Amniotic stem cell (primary cell): ENCODE measurements at places on chromosomes 5 and 9.

GRCh38 chr5:43687275-43687674, 84.3 kb downstream of the NNT start:
- DNase-seq = no peak

GRCh38 chr9:128885798-128886197, 3.9 kb downstream of the LRRC8A start:
- no peak for DNase-seq

GRCh38 chr5:39426051-39426745, 1.4 kb upstream of the DAB2 start:
- no peak for DNase-seq

DNA sequence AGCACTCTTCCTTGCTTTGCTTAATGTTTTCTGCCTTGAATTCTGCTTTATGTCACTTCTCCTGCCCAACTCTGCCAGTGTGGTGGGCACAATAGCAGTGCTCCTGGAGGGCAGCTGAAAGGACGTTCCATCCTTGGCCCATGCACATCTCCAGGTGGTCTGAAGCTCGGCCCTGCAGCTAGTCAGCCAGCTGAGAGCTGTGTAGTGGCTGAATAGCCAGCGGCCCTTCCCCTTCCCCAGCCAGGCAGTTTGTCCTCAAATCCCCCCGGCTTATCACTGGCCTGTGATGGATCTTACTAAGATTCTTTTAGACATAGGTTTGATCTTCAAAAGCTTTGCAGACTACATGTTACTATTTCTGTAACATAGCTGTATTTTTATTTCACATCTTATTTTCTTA, 42.7 kb upstream of the ANGPTL2 start:
- DNase-seq = no peak

DNA sequence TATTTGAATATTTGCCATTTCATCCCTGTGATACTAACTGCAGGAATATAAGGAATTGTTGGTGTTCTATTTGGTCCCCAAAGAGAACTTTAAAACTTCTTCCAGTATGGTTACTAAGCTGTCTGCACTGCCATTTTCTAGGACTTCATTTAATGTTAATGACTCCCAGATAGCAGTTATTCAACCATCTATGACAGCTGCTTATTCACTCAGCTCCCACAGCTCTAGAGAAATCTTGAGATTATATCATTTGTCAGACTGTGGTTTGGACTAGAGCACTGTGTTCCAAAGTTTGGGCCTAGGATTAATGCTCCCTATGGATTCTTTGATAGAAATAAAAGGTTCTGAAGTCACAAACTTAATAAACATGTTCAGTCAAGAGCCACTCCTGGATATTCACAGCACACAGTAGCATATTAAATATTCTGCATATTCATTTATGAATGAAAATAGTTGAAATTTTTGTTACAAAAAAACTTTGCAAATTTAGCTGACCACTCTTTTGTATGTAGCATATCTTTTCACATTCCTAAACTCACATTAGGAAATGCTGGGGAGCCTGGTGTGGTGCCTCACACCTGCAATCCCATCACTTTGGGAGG, 173.7 kb downstream of the NFIB start:
- no peak for DNase-seq

- DNase-seq = peak; percentile 39
These were observed 179.8 kb upstream of the EDIL3 start for GRCh38 chr5:84564321-84565075.

DNA sequence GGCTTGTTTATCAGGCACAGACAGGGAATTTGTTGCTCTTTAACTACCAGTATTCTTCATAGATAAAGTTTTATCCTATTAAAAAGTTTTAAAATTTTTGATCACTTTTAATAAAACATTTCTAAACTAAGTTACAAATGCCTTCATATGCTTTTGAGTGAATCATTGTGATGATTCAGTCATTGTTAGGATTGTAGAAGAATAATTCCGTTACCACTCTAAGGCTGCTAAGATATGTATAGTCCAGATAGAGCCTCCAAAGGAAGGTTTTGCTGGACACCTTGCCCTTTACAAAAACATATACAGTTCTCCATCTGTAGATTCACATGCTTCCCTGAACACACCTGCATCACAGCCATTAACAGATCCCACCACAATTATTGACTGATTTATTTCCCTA, 233.7 kb downstream of the SPOCK1 start:
- no peak for DNase-seq

GRCh38 chr9:93907551-93908199, 47.5 kb downstream of the BARX1 start:
- DNase-seq = no peak

DNA sequence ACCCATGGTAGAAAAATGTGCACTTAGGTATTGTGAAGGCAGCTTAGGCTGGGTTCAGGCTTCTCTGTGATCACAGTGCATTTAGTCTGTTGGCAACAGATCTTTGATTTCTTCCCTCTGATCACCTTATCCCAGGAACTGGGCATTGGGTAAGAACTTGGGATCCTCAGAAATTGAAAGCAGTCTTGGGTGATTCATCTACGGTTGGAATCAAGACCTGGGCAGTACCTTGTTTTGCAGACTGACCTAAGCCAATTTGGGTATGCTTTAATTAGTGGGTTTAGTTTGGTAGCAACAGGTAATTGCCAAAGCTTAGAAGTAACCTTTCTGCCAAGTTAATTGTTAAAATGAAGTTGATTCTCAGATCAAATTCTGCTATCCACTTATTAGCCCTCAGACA, 17.8 kb downstream of the ENTREP1 start:
- no peak for DNase-seq

DNA sequence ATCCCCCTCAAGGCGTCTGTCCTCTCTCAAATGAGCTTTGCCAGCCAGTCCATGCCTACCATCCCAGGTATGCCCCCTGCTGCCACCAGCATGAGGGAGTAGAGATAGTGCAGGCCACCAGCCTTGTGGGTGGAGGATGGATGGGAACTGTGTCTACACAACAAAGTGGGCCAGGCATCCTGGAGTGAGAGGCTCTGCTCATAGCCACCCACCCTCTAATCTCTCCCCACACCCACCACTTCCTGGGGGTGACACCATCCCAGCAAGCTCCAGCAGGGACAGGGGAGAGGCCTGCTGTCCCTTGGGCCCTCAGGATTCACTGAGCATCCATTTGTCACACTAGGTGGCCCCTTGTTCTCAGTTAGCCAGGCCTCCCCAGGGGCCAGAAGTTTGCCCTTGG, 25.5 kb upstream of the FOXI1 start:
- no peak for DNase-seq

GRCh38 chr5:93342563-93343061, 238.4 kb downstream of the NR2F1-AS1 start:
- DNase-seq = no peak

GRCh38 chr5:124088289-124089032, 576.5 kb downstream of the CSNK1G3 start:
- DNase-seq = no peak

DNA sequence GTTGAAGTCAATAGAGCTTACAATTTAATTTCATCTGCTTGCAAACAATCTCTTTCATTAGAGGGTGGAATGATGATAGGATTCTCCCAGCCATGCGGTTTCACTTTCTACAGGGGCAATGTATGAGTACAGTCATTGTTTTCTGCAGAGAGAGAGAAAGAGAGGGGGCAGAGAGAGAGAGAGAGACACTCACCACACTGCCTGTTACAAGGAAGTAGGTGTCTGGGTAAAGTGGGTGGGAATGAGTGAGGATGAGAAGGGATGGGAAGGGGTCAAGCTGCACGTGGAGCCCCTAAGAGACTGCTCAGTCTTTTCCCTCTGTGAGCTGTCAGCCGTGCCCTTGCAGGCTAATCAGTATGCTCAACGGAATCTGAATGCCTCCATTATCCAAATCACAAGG, 454.3 kb downstream of the KDM4C start:
- DNase-seq = no peak

DNA sequence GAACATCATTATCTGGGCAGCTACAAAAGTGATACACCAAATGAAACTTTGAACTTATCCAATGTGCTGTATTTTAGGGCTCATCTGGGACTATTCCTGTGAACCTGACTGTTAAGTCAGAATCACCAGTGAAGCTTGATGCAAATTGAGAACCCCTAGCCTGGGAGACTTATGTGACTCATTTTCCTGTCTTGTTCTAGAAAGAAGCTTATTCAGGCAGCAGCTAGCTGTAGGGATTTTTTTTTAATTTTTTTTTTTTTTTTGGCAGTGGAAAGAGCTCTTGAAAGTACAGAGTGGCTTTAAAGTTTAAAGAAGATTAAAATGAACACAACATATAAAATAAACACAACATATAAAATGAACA, 81.1 kb upstream of the TNFAIP8 start:
- DNase-seq = peak; percentile 26

DNA sequence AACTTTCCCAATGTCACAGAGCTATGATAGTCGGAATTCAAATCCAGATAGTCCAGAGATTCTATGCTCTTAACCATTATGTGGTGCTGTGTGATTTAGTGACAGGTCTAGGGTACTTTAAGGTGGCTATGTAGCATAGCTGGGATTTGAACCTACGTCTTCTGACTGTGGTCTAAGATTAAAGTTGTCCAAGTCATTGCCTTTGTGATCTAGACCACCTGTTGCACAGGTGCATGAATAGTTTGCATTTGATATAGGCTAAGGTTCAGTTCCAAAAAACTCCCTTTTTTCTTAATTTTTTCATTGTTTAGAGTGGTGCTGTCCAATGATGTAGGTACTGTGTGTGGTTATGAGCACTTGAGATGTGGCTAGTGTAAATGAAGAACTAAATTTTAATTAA, 2.5 kb downstream of the PAIP2 start:
- no peak for DNase-seq

- DNase-seq = no peak
These were observed 44.7 kb upstream of the HK3 start for GRCh38 chr5:176943816-176944215.

- no peak for DNase-seq
These were observed 228.3 kb upstream of the TARS1 start for GRCh38 chr5:33212439-33212838.

- no peak for DNase-seq
These were observed 14.3 kb downstream of the ATPSCKMT start for GRCh38 chr5:10235350-10235749.

DNA sequence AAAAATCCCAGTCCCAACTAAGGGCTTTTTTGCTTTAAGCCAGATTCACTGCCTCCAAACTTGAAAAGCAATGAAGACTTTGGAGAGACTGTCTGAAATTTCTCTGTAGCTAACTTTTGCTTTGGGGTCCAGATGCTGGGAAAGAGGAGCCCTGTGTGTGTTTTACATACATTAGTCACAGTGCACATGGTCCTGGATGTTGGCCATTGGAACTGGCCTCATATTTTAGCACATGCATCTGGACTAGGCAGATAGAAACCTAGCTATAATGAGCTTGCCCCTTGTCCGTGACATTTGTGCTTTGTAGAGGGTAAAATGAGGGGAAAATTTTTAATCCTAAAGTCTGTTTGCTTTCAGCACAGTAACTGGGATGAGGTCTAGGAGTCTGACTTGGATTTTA, 421.7 kb downstream of the CDK5RAP2 start:
- DNase-seq = no peak

DNA sequence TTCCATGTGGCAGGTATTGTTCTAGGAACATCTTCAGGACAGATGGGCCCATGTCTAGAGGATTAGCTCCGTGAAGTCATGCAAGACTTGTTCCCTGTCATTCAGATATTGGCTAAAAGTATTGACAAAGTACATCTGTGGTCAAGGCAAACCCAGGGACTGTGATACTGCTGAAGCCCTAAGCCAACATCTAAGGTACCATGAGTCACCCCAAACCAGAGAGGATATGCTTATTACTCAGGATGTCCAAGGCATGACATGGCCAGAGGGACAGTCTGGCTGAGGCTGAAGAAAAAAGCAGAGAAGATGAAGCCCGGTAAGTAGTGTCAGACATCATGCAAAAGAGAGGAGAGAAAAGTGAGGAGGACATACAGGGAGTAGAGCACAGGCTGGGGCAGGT, 31.0 kb downstream of the HMHB1 start:
- DNase-seq = no peak

GRCh38 chr9:71693607-71694006, 74.7 kb downstream of the CEMIP2 start:
- no peak for DNase-seq

GRCh38 chr9:89746385-89747116, 141.7 kb downstream of the GADD45G start:
- DNase-seq = no peak

DNA sequence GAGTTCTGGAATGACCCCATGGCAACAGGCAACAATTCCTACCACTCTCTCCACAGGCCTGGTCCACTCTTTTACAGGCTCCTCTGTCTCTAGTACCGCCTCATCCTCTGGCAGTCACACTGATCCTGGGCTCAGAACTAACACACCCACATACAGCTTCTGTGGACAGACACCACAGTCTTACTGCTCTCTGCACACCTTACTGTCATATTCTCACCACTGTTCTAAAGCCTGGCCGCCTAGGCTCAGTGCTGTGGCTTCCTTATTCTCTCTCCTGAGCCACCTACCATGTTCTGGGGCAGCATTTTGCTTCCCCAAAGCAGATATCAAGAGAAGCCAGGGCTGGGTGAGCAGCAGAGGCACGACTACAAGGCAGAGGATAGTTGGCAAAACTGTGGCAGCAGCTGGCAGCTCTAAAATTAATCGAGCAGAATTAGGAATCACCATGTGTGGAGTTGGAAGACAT, 14.8 kb downstream of the REEP5 start:
- no peak for DNase-seq

- no peak for DNase-seq
These were observed 1.2 kb downstream of the FOXB2 start for GRCh38 chr9:77020413-77021290.

GRCh38 chr5:123598028-123598689, 86.2 kb downstream of the CSNK1G3 start:
- DNase-seq = no peak

GRCh38 chr5:79011219-79011836, 26.2 kb upstream of the ARSB start:
- no peak for DNase-seq
